T-cell (primary cell): ENCODE measurements at places on chromosomes 4 and X.

DNA sequence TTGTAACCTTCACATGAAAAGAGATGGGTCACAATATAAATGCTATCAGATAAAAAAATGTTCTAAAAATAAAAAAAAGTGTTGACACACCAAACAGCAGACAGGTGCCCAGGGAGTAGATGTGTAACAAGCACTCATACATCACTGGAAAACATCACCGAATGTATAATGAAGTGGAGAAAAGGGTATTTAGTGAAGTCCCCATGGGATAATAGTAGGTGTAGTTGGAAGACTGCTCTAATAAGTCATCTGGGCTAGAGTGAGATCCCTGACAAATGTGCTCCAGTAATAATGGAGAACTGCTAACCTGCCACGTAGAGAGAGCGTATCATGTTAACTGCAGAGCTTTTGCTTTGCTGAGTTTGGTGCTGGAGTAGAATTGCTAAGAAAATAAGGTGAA lies 152.0 kb downstream of the GRIA2 start:
- no peaks in the 10 kb centered on the region for H3K4me1 ChIP-seq
- no peak overlapping the region for H3K4me3 ChIP-seq

- H3K27me3 ChIP-seq = no peaks in the 10 kb centered on the region
- H3K27ac ChIP-seq = no peak overlapping the region
These were observed 37.3 kb downstream of the PSAPL1 start for GRCh38 chr4:7397206-7398103.

GRCh38 chr4:123478859-123479345 lies 82.3 kb downstream of the SPRY1 start:
- no peaks in the 10 kb centered on the region for H3K36me3 ChIP-seq
- no peak for DNase-seq
- no peak overlapping the region for H3K27ac ChIP-seq

DNA sequence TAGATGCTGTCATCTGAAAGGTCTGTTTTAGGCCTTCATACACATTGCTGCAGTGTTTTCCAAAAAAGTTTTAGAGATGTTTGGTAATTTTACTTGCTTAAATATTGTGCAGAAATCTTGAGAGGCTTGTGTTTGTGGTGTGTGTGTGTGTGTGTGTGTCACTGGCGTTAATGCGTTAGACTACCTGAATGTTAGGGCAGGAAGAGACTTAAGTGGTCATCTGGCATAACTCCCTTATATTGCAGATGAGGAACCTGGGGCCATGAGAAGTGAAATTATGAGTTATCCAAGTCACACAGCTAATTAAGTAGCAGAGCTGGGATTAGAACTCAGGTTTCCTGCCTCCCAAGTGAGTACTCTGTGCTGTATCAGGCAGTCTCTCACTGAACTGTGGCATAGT lies 1.4 kb downstream of the LSM6 start:
- no peaks in the 10 kb centered on the region for H3K27me3 ChIP-seq
- peak overlapping the region; percentile 93 for H3K4me3 ChIP-seq
- H3K27ac ChIP-seq = no peak overlapping the region

DNA sequence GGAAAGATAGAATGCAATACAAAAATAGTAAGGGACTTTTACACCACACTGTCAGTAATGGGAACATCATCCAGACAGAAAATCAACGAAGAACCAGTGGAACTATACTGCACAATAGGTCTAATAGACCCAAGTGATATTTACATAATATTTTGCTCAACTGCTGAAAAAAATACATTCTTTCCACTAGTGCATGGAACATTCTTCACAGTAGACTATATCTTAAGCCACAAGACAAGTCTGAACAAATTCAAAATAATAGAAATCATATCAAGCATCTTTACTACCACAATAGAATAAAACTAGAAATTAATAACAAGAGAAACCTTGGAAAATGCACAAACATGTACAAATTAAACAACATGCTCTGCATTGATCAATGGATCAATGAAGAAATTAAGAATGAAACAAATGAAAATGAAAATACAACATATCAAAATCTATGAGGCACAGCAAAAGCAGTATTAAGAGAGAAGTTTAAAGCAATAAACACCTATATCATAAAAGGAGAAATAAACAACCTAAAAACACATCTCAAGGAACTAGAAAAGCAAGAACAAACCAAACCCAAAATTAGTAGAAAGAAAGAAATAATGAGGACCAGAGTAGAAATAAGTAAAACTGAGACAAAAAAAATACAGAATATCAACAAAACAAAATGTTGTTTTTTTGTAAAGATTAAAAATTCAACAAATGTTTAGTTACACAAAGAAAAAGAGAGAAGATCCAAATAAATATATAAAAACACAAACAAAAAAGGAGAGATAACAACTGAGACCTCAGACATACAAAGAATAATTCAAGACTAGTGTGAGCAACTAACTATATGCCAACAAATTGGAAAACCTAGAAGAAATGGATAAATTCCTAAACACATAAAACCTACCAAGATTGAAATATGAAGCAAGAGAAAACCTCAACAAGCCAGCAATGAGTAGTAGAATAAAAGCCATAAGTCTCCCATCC lies 51.5 kb upstream of the ANTXR2 start:
- H3K36me3 ChIP-seq = no peaks in the 10 kb centered on the region
- no peaks in the 10 kb centered on the region for H3K27me3 ChIP-seq
- peaks cover 39% of the 10 kb centered on the region for H3K4me1 ChIP-seq
- no peak for DNase-seq
- no peak overlapping the region for H3K4me3 ChIP-seq
- peak overlapping the region; percentile 91 for H3K27ac ChIP-seq

DNA sequence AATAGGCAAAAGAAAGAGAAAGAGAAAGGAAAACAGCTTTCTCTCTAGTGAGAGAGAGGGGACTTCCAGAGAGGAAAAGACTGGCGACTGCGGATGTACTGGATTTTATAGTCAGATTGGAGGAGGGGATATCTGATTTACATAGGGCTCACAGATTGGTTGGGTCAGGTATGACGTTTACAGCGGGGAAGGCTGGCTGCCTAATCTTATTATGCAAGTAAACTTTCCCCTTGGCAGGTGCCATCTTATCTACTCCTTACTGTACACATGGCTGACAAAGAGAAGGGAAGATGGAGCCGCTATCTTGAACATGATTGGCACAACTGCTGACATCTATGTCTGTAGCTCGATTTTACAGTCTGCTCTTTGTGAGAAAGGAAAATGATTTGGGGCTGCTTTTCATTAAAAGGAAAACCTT lies 25.4 kb downstream of the RBPJ start:
- no peaks in the 10 kb centered on the region for H3K27me3 ChIP-seq
- H3K27ac ChIP-seq = no peak overlapping the region
- DNase-seq = no peak
- no peak overlapping the region for H3K4me3 ChIP-seq
- peaks cover 4% of the 10 kb centered on the region for H3K4me1 ChIP-seq

- H3K4me3 ChIP-seq = peak overlapping the region; percentile 83
- no peaks in the 10 kb centered on the region for H3K36me3 ChIP-seq
- DNase-seq = no peak
These were observed 674 bp upstream of the DIAPH2 start for GRCh38 chrX:96683997-96684338.

GRCh38 chr4:51885363-51885762 lies 42.4 kb downstream of the DCUN1D4 start:
- H3K4me1 ChIP-seq = no peaks in the 10 kb centered on the region
- DNase-seq = no peak
- no peak overlapping the region for H3K27ac ChIP-seq
- H3K27me3 ChIP-seq = no peaks in the 10 kb centered on the region

GRCh38 chr4:165828928-165829327 lies 44.1 kb upstream of the TLL1 start:
- H3K36me3 ChIP-seq = no peaks in the 10 kb centered on the region
- H3K27me3 ChIP-seq = no peaks in the 10 kb centered on the region
- H3K4me1 ChIP-seq = no peaks in the 10 kb centered on the region
- H3K27ac ChIP-seq = no peak overlapping the region
- no peak overlapping the region for H3K4me3 ChIP-seq

- no peaks in the 10 kb centered on the region for H3K36me3 ChIP-seq
- no peak for DNase-seq
- no peaks in the 10 kb centered on the region for H3K4me1 ChIP-seq
- H3K27me3 ChIP-seq = no peaks in the 10 kb centered on the region
- no peak overlapping the region for H3K27ac ChIP-seq
These were observed 396.5 kb downstream of the DTHD1 start for GRCh38 chr4:36677874-36678273.

- H3K27ac ChIP-seq = no peak overlapping the region
- no peak overlapping the region for H3K4me3 ChIP-seq
- DNase-seq = no peak
- no peaks in the 10 kb centered on the region for H3K4me1 ChIP-seq
- H3K36me3 ChIP-seq = no peaks in the 10 kb centered on the region
These were observed 90.0 kb downstream of the IGSF1 start for GRCh38 chrX:131199091-131199490.

DNA sequence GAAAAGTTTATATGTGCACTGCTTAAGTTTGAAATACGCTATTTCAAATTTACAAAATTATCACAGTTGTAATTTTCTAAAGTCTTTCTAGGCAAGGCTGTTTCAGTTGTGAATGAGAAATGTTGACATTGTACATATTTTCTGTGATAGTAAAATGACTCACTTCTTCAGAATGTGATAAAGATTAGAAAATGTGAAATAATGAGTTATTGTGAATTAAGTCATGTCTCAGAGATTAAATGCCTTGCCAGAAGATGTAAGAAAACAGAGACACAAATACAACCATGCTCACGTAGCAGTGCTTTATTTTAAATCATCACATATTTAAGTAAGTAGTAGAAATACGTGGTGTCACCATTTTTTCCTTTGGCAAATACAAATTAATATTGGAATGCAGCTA lies 768 bp downstream of the CLCN4 start:
- no peaks in the 10 kb centered on the region for H3K4me1 ChIP-seq
- no peak overlapping the region for H3K27ac ChIP-seq
- no peak overlapping the region for H3K4me3 ChIP-seq
- H3K27me3 ChIP-seq = peaks cover 6% of the 10 kb centered on the region
- DNase-seq = no peak
- no peaks in the 10 kb centered on the region for H3K36me3 ChIP-seq

GRCh38 chrX:129783291-129783713 lies 3.6 kb downstream of the SASH3 start:
- peak overlapping the region; percentile 74 for H3K27ac ChIP-seq
- H3K4me3 ChIP-seq = peak overlapping the region; percentile 87
- no peak for DNase-seq
- no peaks in the 10 kb centered on the region for H3K27me3 ChIP-seq

DNA sequence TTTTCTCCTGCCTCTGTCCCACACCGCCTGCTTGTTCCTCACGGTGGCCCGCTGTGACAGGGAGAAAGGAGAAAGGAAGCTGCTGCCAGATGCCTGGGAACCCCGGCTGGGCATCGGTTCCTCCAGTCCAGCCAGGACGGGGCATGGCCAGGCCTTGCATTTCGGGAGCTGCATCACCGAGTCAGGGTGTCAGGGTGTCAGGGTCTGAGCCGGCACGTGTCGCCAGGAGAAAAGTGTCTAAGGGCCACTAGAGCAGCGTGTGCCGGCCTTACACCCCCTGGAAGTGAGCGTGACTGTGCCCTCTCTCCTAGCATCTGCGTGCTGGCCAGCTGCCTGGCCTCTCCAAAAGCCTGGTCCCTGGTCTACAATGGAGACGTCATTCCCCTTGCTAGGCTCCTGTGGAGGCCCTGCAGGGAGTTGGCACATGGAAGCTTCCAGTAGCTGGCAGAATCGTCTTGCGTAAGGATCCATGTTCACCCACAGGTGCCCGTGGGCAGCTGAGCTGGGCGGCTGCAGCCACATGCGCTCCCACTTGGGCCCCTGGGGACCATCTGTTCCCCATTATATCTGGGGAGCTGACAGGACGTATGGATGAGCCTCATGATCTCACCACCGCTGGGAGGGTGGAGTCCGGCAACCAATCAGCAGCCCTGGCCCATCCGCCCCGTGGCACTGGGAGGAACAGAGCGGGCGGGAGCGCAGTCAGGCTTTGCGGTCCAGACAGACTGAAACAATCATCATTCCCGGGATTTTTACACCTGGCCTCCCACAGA lies 39.9 kb upstream of the HMX1 start:
- no peaks in the 10 kb centered on the region for H3K27me3 ChIP-seq
- H3K4me3 ChIP-seq = no peak overlapping the region
- no peaks in the 10 kb centered on the region for H3K36me3 ChIP-seq
- no peaks in the 10 kb centered on the region for H3K4me1 ChIP-seq
- DNase-seq = peak; percentile 3
- no peak overlapping the region for H3K27ac ChIP-seq

- H3K27ac ChIP-seq = no peak overlapping the region
- no peaks in the 10 kb centered on the region for H3K36me3 ChIP-seq
- H3K27me3 ChIP-seq = no peaks in the 10 kb centered on the region
These were observed 148.8 kb downstream of the APBB2 start for GRCh38 chr4:41065434-41066006.

DNA sequence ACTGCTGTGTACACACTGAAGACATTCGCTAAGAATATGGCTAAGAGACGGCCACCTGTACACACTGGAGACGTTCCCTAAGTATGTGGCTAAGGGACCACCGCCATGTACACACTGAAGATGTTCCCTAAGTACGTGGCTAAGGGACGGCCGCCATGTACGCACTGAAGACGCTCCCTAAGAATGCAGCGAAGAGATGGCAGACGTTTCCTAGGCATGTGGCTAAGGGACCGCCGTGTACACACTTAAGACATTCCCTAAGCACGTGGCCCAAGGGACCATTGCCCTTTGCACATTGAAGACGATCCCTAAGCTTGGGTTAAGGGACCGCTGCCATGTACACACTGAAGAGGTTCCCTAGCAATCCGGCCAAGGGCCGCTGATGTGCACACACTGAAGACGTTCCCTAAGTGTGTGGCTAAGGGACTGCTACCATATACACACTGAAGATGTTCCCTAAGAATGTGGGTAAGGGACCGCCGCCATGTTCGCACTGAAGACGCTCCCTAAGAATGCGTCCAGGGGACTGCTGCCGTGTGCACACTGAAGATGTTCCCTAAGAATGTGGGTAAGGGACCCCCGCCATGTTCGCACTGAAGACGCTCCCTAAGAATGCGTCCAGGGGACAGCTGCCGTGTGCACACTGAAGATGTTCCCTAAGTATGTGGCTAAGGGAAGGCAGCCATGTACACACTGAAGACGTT lies 36.7 kb downstream of the DHRSX start:
- no peak overlapping the region for H3K27ac ChIP-seq
- H3K4me1 ChIP-seq = no peaks in the 10 kb centered on the region
- H3K27me3 ChIP-seq = no peaks in the 10 kb centered on the region
- no peak for DNase-seq
- H3K36me3 ChIP-seq = no peaks in the 10 kb centered on the region

DNA sequence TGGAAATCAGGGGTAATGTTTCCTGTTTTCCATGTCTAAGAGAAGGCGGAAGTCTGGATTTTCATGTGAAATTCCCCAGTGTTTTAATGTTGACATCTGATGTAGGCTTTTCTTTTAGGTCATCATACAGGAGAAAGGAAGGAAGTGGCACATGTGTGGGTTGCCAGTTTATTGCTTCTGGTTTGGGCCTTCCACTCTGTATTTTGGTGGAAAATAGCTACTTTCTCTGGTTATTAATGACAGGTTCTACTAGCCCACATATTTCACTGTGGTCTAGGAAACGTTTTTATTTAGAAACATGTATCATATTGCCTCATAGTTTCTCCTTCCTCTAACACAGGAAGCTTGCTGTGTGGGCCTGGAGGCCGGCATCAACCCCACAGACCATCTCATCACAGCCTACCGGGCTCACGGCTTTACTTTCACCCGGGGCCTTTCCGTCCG lies 7.2 kb downstream of the PDHA1 start:
- peak overlapping the region; percentile 68 for H3K27ac ChIP-seq
- H3K4me1 ChIP-seq = peaks cover 18% of the 10 kb centered on the region
- no peak overlapping the region for H3K4me3 ChIP-seq
- peaks cover 64% of the 10 kb centered on the region for H3K36me3 ChIP-seq
